CD4-positive, alpha-beta T cell treated with Interleukin-2 at 100 ng/mL for 4 hours (primary cell): ENCODE measurements at places on chromosomes 7 and 10.

DNA sequence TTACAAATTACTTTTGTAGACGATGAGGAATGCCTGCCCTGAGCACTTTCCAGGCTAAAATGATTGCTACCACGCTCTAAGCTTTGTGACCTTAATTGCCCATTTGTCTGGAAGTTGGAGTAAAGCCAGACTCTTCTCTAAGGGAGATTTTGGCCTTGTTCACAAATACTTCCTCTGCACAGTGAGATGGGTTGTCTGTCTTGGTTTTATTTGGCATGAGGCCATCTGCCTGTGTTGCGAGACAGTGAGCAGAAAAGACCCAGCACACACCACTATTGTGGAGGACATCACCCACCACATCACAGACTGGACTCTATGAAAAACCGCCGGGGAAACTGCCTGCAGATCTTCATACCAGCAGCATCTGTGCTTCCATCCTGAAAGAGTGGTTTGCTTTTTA is 138.4 kb downstream of the BICC1 start:
- no peak for DNase-seq

GRCh38 chr7:157843336-157844140 is 506.7 kb downstream of the DNAJB6 start:
- no peak for DNase-seq

DNA sequence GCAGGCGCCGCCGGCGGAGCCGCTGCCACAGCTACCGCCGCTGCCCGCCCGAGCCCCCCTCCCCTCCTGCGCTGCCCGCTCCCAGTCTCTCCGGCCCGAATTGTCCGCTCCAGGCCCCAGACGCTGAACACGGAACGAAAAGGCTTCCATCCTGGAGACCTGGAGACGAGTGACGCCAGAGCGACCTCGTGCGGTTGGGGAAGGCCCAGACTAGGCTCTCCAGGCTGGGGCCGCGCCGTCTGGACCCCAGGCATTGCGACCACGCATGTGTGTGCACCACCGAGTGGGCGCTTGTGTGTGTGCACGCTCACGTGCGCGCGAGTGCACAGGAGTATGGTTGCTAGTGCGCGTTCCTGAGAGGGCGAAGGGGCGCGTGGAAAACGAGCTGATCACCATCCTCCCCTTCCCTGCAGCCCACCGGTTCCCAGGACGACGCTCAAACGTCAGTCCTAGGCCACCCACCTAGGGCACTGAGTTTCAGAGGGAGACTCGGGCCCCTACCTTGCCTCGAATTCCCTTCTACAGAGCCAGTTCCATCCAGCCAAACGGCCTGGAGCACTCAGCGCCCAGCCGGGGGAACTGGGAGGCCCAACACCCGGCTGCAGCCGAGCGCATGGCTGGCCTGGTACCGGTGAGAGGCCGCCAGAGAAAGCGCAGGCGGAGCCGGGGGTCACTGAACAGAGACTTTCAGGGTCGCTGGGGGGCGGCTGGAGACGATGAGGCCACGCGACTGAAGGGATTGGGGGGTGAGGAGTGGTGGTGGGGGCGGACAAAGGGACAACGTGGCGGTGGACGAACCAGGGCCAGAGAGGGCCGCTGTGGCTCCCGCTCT is 11.6 kb downstream of the LBX1 start:
- no peak for DNase-seq

DNA sequence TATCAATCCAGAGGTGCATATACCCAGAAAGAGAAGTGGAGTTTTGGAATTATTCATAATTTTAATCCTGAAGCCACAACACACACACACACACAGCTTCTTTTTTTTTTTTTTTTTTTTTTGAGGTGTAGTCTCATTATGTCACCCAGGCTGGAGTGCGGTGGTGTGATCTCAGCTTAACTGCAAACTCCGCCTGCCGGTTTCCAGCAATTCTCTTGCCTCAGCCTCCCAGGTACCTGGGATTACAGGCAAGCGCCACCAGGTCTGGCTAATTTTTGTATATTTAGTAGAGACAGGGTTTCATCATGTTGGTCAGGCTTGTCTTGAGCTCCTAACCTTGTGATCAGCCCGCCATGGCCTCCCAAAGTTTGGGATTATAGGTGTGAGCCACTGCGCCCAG is 35.4 kb downstream of the TET1 start:
- DNase-seq, result no peak

- DNase-seq, result peak; percentile 37
Measured at GRCh38 chr7:144842377-144842851, 6.6 kb upstream of the TPK1 start.
